ENCODE measurements at places on chromosomes 4 and X. TPM values are rescaled to one million over a fixed set of nuclear protein-coding genes. Genes with fewer than 3 reads are reported as not detected.

The XAGE2 gene
- total RNA-seq: not detected

The TCEAL2 gene
- total RNA-seq: 14.2 TPM

The CLOCK gene
- 14.3 TPM for total RNA-seq

The JAKMIP1 gene
- total RNA-seq: 1.5 TPM

DNA sequence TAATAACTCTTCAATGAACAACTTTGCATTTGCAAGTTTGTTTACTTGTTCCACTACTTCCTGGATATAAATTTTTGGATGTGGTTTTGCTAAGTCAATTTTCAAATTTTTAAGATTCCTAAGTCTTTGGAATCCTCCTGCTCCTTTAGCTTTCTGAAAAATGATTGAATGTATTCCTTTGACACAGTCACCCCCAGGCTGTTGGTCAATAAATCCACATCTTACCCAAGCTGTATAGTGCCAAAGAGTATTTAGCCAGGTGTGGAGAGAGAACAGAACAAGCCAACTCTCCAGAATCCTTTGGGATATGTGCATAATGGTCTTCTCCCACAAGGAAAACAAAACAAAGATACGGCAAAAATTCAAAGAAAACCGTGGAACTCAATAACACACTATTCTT is 56.9 kb upstream of the INTU start:
- H3K4me1 ChIP-seq: no peaks in the 10 kb centered on the region
- no peak overlapping the region for H3K27ac ChIP-seq
- no peak overlapping the region for H3K4me3 ChIP-seq
- H3K27me3 ChIP-seq: no peaks in the 10 kb centered on the region
- H3K36me3 ChIP-seq: no peaks in the 10 kb centered on the region

DNA sequence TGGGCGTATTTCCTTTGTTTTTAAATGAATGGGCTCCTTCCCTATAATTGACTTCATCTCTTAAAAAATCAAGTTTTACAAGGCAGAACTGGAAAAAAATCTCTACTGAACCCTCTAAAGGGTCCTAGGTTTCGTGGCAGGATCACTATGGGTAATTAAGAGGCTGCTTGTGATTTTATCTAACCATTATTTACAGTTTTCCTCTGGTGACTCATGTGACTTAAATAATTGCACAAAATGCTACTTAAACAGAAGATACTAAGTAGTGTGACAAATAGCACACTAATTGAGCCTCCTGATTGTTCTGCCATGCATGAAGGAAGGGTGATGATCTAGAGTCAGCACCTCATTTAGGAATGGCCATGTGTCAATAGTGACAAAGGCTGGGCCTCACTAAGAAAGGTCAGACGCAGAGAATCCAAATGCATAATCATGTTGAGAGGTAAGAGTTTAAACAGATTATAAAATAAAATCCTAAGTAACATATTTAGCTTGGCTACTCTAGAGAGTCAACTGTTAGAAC is 35.5 kb downstream of the OFD1 start:
- no peak overlapping the region for H3K27ac ChIP-seq
- H3K4me3 ChIP-seq: no peak overlapping the region
- no peaks in the 10 kb centered on the region for H3K4me1 ChIP-seq
- DNase-seq: no peak
- peaks cover 84% of the 10 kb centered on the region for H3K36me3 ChIP-seq

DNA sequence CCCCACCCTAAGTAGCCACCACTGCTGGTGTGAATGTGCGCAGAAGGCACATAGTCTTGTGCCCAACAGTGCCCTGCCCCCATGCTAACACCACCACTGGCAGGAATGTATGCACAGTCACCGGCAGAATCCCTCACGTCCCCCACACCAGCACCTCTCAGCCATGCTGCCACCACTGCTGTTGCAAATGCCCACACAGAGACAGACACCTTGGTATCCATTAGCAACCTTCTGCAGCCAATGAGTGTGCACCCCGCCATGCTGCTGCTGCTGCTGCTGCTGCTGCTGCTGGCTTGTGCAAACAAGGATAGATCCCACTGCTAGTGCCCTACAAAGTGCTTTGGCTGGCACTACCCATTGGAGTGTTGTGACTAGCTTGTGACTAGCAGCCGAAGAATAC is 52.4 kb upstream of the MMAA start:
- peaks cover 10% of the 10 kb centered on the region for H3K36me3 ChIP-seq
- H3K4me1 ChIP-seq: no peaks in the 10 kb centered on the region
- H3K27ac ChIP-seq: no peak overlapping the region
- H3K27me3 ChIP-seq: no peaks in the 10 kb centered on the region
- DNase-seq: no peak

GRCh38 chr4:120685756-120686278 is 236.7 kb downstream of the PRDM5 start:
- H3K27me3 ChIP-seq: no peaks in the 10 kb centered on the region
- no peaks in the 10 kb centered on the region for H3K36me3 ChIP-seq
- DNase-seq: no peak
- H3K27ac ChIP-seq: no peak overlapping the region

DNA sequence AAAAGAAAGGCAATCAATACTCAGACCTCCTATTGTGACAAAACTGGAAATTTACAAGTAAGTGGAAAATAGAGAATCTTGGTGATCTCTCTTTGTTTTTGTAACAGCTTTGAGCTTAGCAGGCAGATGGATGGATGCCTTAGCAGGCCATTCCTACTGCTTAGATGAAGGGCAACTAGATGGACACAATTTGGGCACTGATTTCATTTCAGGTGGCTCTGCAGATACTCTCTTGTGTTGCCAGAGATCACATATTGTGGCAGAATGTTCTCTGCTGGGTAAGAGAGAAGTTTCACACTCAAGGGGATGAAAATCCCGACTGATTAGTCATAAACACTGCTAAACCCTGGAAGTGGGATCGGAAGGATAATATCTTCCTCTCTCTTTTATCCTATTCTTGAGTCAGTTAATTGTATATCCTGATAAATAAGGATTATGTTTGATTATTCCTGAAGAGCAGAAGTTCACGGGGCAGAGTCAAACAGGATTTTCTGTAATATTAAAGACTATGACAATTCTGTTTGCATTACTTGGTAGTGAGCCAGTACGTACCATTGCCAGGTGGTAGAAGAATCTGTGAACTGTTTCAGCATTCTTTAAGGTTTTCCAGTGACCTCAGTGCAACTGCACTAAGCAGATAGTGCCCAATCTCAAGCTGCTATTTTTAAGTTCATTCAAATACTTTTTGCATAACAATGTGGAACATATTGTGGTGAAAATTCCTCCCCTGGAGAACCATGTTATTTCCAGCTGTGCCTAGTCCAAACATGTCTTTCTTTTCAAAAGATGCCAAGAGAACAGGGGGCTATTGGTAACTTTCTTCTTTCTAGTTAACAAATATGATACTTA is 974.3 kb downstream of the FSTL5 start:
- no peak for DNase-seq
- H3K27me3 ChIP-seq: no peaks in the 10 kb centered on the region
- H3K36me3 ChIP-seq: no peaks in the 10 kb centered on the region
- peaks cover 9% of the 10 kb centered on the region for H3K4me1 ChIP-seq
- H3K27ac ChIP-seq: no peak overlapping the region

- no peaks in the 10 kb centered on the region for H3K4me1 ChIP-seq
- peaks cover 52% of the 10 kb centered on the region for H3K36me3 ChIP-seq
- H3K27me3 ChIP-seq: no peaks in the 10 kb centered on the region
- no peak overlapping the region for H3K27ac ChIP-seq
- no peak for DNase-seq
These were observed 37.7 kb downstream of the PAPSS1 start for GRCh38 chr4:107682306-107682705.

DNA sequence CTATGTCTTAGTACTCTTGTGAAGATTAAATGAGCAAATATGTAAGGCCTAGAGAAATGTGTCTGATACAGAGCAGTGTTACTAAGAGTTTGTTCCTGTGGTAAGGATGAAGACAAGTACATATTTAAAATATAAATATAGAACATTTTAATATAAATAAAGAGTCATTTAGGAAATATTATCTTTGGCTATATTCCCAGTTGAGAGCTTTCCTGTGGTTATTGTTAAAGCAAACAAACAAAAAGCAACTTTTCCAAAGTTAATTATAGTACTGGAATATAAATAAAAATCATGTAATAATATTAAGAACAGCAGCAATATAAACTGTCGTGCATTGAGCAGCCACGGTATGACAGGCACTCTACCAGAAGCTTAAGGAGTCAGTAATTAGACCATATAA is 472.5 kb downstream of the INPP4B start:
- DNase-seq: no peak
- no peaks in the 10 kb centered on the region for H3K27me3 ChIP-seq
- H3K4me1 ChIP-seq: no peaks in the 10 kb centered on the region
- H3K36me3 ChIP-seq: no peaks in the 10 kb centered on the region
- no peak overlapping the region for H3K27ac ChIP-seq

Measured in H9 (cell line).